ENCODE measurements at places on chromosomes 7 and 10.

- no peak for DNase-seq
Measured at GRCh38 chr7:33873981-33874750, 31.2 kb upstream of the BMPER start.

- DNase-seq: no peak
Measured at GRCh38 chr7:127252778-127253280, at the start of gene GRM8. GRM8 (minus strand) TSS chr7:127252941.

GRCh38 chr10:87593702-87594101, 66.0 kb upstream of the PAPSS2 start:
- DNase-seq: no peak

DNA sequence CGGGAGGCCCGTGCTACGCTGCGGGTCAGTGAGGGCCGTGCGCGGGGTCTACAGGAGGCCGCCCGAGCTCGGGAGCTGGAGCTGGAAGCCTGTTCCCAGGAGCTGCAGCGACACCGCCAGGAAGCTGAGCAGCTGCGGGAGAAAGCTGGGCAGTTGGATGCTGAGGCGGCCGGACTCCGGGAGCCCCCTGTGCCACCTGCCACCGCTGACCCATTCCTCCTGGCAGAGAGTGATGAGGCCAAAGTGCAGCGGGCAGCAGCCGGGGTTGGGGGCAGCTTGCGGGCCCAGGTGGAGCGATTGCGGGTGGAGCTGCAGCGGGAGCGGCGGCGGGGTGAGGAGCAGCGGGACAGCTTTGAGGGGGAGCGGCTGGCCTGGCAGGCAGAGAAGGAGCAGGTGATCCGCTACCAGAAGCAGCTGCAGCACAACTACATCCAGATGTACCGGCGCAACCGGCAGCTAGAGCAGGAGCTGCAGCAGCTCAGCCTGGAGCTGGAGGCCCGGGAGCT, 7.0 kb downstream of the LZTS2 start:
- no peak for DNase-seq

DNA sequence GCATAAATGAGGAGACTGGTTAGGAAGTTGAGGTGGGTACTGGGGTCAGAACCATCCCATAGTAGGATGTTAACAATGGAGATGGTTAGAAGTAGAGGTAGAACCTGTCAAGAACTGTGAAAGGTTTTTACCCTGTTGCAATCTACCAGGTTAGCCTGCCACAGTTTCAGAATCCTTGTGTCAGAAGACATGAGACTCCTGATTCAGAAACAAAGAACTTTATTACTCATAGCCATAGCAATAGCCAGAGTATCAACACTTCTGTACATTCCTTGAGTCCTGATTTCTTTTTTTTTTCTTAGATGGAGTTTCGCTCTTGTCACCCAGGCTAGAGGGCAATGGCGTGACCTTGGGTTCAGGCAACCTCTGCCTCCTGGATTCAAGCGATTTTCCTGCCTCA, 200.9 kb downstream of the GRM3 start:
- DNase-seq: no peak

DNA sequence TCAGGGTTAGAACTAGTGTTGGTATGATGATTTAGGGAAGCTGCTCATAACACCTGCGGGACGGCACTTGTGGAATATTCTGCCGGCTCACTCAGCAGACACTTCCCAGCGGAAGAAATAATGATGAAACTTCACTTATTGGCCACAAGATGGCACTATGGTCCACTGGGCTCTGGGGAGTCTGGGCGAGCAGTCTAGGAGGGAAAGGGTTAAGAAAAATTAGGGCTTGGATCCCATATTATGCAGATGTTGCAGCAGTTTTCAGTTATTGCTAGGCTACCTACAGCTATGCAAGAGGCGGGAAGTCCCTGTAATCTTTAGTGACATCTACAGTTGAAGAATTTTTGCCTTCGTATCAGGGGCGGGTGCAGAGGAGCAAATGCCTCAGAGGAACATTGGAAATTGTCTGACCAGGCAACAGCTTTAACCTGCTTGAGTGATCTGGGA, 238.7 kb upstream of the PRSS58 start:
- no peak for DNase-seq

DNA sequence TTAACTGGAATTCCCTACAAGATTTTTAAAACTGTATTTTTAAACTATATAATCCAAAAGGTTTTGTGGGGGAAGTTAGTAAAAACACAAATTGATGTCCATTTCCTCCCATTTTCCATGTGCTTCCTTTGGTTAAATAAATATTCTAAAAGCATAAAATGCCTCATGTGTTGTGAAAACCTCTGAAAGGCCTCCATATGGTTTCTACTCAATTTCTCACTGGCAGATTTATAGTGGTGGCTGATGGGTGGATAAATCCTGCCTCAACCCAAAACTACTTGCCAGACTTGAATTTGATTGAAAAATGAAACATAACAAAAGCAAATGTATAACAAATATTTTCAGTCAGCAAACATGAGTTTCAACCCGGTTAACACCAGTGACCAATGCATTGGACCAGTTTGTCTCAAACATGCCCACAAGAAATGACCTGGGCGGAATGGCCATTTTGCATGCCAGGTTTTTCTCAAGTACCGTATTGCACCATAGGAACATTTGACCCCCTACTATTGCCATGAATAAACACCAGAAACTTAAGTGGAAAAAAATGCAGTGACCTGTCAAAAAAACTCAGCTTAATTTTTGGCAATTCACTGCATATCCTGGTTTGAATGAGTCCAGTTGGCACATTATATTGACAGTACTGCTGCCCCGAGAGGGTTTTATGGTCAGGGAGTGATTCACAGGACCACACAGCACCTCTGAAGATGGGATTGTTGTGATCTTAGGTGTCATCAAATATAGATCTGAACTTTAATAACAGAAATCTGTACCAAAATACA, 454.6 kb upstream of the ANKRD30A start:
- no peak for DNase-seq

GRCh38 chr7:110973196-110973990, 117.5 kb upstream of the LRRN3 start:
- DNase-seq: no peak

DNA sequence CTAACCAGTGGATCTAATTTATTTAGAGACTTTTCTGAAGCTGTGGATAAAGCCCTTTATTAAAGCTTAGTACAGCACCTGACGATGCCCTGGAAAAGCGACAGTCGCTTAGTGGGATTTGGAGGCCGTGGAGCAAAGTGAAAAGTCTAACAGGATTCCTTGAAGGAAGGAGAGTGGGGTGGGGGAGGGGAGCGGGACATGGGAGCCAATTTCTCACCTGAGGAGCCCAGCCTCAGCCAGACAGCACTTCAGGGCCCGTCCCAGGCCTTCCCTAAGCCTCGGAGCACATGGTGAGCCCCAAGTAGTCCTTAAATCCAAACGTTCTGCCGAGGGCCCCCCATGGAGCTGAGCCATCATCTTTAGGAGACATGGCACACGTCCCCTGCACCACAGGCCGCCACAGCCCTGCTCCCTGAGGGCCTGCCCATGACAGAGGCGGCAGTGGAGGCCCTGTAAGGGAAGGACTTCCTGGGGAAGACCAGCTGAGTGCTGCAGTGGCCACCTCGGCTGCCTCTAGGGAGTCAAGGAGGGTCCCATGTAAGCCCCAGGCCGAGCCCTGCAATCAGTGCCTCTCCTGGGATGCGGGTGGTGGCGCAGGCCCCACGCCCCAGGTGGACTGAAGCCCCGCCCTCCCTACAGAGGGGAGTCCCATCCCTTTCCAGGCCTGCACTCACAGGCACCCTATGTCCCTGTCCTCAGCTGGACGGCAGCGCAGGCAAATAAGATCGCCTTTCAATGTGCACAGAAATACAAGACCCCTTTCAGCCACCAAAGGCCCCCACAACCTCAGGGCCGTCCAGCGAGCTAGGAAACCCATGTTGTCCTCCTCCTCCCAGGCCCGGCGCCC, 187.0 kb downstream of the MAD1L1 start:
- no peak for DNase-seq

DNA sequence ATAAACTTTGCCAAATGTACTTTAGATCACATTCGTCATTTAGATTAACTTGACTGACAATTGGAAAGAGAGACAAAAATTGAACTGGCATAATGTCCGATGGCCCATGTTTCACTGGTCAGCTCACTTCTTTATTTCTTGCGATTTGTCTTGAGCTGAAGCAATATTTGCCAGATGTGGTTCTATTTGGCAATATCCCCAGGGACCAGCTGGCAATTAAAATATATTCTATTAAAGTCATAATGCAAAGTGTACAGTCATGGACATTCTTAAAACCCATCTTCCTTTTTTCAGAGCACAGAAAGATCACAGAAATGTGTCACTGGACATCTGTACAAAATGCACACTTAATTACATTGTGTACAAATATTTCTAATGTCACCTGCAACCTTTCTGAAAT, 26.3 kb downstream of the NEBL start:
- DNase-seq: no peak

GRCh38 chr10:33553748-33554571, 219.5 kb upstream of the NRP1 start:
- no peak for DNase-seq

DNA sequence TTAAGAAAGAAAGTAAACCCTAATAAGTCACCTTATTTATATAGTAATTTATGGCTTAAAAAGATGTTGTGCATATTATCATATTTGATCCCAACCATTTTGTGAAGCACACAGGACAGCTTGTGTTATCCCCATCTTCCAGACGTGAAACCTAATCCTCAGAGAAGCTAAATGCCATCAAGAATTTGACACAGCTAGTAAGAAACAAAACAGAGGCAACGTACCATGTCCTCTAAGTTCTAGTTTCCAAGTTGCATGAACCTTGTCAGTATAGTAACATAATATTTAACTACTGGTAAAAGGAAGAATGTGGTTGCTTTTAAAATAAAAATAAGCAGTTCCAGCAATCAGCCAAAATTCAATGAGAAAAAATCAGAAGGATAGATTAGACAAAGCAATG, 41.5 kb downstream of the PTN start:
- no peak for DNase-seq

DNA sequence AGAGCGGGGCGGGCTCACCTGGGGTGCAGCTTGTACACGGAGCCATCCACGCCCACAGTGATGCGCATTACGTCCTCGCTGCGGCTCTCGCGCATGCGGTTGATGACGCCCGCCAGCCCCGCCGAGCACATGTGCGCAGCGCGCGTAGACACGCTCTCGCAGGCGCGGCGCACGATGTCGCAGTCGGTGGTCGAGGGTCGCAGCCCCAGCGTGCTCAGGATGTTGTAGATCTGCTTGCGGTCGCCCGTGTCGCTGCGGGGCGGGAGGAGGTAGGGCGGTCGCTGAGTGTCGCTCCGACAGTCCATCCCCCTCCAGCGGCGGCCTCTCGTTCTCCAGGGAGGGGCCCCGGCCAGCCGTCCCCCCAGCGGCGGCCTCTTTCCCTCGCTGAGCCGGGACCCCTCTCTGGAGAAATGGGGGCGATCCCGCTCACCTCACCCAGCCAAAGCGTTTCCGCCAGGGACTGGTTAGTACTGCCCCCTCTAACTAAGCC, 4.4 kb upstream of the MYL7 start:
- peak; percentile 41 for DNase-seq

DNA sequence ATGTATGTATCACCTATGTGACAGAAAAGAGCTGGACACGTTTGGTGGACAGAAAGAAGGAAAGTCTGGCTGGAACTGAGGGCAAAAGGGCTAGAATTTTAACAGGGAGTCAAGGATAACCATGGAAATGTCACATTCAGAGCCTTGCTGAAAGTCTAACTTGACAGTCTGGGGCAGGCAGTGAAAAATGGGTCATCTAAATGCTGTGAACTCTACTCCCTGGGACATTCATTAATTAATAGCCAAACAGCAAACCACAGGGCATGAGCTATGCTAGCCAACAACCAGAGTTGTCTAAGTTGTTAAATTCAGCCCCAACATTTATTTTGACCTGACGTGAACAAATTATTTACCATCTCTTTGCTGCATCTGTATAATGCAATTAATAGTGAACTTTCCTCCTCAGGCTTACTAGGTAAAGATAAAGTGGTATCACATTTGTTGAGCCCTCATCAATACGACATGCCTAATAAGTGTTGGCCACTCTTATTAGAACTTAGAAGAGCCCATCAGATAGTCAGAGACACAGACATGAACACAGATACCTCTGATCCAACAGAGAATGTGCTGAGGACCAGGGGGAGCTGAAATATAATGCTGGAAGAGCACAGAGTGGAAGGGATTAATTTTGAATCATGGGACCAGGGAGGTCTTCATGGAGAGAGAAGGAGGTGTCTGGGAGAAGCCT, 109.9 kb downstream of the SORCS1 start:
- DNase-seq: no peak

GRCh38 chr10:62980687-62981086, 152.4 kb upstream of the NRBF2 start:
- DNase-seq: no peak

GRCh38 chr7:131953184-131953583, 396.8 kb upstream of the PODXL start:
- no peak for DNase-seq

DNA sequence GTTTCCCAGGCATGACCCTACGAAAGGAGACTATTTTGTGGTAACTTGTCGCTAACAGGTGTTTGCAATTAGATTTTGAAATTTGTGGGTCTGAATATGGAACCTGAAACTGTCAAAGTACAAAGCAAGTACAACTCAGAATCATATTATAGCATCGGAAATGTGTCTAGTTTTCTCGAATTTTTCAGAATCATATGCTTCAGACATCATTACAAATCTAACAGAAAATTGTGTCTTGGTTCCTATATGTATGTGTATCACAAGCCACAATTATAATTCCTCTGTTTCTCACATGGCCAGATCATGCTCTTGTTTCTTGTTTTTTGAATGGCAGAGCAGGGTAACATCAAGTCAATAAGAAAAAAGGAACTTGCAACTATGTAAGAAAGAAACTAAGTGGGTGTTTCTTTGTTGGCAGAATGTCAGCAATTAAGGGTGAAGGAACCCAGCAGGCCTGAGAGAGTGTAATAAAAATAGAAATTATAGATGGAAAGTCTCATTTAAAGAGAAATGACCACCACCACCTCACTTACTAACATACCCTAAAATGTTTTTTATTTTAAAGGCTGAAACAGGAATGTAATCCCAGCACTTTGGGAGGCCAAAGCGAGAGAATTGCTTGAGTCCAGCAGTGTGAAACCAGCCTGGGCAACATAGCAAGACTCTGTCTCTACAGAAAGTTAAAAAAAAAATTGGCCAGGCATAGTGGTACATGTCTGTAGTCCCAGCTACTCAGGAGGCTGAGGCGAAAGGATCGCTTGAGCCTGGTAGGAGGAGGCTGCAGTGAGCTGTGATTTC, 51.3 kb downstream of the PRTFDC1 start:
- DNase-seq: no peak

DNA sequence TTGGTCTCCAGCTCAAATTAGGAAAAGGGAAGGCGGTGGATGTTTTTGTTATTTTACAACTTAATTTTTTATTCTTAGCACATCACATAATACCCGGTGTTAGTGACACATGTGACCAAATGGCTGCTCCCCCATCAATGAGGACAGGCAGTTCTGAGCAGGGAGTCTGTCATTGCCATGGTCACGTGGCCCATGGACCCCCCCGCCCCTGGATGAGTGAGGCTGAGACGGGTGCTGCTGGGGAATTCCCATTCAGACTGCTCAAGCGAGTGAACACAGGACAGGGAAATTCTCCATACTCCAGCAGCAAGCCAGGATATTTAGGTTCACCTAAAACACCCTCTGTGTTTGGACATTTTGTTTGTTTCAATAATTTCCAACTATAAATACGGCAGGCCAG, 34.7 kb upstream of the SLC35B4 start:
- no peak for DNase-seq
